ENCODE measurements at places on chromosomes 7 and 10.

- no peak for DNase-seq
Observed at GRCh38 chr7:110760341-110760740, 330.6 kb upstream of the LRRN3 start.

DNA sequence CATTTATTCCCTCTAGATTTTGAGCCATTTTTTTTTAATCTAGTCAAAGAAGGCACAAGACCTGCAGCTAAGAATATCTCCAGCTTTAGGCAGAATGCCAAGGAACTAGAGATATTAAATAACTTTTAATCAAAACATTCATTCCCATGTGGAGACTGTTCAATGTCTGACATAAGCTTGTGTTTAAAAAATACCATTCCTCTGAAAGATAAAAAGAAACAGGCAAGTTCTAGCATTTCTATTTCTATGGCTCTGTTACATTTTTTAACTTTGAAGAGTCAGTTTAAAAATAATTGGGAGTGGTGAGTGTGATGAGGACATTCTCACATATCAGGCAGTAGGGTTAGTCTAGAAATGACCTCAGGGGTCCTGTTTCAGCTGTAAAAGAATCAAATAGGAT, 48.0 kb downstream of the RHOBTB1 start:
- DNase-seq = no peak

GRCh38 chr7:109376576-109376975, 806.9 kb downstream of the DNAJB9 start:
- no peak for DNase-seq

DNA sequence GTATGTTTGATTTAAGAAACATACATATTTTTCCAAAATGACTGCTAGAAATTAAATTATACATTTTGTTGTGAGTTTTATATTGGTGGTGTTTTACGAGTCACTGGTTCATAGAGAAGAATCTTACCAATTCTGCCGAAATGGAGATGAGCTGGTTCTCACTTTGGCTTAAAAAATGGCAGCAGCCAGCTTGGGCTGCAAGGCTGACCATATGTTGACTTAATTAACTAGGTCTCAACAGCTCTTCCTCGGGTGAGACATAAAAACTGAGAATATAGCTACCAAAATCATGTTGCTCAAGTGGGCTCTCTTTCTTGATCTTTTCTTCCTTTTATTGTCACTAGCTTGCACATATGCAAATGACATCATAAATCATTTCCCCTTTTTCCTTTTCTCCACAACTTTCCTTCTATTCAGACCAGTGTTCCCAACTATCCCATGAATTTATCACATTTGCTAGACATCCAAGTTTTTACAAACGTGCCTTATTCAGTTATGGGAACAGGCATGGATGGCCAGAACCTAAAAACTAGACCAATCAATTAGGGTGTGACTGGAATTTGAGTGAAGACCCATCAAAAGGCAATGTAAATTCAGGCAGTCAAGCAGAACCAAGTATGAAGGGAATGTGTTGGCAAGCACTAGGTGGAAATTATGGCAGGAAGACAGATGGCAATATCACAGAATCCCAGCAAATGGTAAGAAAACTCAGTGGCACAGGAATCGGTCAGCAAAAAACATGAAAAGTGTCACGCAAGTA, 6.4 kb upstream of the TSPAN12 start:
- no peak for DNase-seq

- no peak for DNase-seq
Observed at GRCh38 chr7:6268023-6268900, 4.2 kb downstream of the CYTH3 start.

DNA sequence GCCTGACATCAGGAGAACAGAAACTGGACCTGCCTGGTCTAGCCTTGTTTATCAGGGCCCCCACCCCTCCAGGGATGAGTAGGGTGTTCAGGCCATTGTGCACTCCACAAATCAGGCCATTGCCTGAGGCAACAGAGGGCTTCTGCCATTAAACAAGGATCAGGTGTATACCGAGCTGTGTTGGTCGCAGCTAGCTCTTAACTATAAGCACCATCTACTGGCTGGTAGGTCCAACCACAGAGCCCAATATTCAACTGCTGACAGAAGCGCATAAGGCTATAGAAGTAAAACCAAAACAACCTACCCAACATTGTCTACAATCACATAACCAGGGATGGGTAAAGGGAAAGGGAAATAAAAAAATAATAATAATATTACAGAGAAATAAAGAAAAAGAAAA, 451.7 kb upstream of the TEX47 start:
- DNase-seq = no peak

DNA sequence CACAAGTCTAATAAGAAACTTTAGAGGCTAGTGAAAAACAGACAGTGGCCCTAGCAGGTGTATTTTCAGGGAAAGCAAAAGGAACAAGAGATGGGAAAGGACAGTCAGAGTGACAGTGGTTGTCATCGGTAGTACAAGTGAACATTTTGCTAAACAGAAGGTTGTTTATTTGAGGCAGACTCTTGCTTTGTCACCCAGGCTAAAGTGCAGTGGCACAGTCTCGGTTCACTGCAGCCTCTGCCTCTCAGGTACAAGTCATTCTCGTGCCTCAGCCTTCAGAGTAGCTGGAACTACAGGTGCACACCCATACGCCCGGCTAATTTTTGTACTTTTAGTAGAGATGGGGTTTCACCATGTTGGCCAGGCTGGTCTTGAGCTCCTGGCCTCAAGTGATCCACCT, 195.8 kb downstream of the RELN start:
- DNase-seq = no peak

DNA sequence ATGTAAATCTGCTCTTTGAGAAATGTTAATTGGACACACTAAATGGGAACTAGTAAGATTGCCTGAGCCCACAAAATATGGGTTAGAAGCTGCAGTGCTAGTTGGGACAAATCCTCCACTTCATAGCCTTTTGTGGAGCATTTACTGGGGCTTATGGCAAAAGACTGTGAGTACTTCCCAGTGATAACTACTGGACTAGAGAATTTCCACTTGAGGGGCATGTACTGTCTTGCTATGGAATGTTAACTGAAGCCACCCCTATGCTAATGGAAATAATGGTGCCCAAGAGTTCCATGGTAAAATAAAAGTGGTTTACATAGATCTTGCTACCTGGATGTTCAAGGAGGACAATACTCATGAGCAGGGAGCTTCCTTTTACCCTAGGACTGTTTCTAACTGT, 29.3 kb downstream of the AVL9 start:
- no peak for DNase-seq

DNA sequence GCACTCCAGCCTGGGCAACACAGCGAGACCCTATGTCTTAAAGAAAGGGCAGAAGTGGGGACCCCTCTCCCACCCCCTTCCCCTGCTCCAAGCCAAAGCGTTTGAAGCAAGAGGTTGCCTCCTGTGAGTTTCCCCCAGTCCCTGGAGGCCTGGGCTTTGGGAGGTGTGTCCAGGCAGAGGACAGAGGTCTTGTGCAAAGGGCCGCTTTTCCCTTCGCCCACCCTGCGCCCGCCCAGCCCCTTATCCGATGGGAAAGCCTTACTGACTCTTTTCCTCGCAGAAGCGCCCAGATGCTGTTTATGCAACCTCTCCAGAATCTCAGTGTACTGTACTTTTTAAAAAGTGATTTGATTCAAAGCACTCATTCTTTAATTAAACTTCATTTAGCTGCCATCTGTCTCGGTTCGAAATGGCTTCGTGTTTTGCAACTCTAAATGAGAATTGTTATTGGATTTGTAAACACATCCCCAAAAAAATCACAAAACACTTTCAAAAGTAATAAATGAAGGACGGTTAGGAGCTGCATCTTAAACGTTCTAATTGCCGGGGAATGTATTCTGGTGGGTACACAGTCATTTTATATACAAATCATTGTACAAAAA, 50.5 kb upstream of the GTF2I start:
- DNase-seq = no peak

DNA sequence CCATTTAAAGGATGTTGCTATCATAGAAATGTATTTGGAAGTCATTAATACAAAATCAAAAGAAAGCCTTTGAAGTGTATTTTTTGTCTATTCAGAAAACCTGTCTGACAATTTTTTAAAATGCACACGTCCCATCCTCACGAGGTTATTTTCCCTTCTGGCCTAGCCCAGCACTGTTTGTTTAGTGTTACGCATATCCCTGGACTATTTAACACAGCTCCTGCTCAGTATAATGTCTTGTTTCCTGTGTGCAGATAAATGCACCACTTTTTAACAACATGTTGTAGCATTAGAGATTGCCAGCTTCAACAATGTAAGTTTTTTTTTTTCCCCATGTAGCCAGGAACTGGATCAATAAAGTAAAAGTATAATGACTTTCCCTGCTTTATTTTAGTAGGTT, 102.6 kb upstream of the SFMBT2 start:
- DNase-seq = no peak

DNA sequence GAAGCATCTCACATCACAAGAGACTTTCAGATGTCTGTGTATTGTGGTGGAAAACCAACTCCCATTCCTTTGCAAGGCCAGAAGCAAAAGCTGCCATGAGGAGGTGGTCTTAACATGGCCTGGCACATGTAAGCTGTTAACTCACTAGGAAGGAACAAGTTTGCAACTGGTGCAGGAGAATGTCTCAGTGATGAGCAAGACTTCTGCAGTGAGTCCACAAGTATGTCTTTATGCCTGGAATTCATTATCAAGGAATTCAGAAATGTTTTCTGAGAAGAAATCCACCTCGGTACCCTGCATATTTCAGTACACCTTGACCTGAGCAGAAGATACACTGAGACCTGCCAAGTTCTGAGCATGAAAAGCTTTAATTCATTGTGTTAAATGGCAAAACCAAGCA, 1033.1 kb downstream of the NRG3 start:
- no peak for DNase-seq

DNA sequence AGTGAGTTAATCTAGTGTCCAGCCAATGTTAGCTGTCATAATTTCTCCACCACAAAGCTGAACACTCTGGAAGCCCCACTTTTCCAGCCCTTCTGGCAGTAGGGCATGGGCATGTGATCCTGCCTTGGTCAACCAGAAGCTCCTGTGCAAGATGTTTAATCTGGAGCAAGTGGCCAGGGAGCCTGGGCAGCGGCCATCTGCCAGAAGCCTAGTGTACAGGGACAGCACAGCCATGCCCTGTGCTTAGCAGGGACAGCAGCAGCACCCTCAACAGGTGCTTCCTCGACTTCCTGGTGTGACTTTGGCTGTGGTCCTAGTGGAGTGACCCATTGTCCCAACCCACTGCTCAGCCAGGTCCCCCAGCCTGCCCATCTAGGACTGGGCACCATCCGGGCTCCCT, 10.3 kb downstream of the RBP3 start:
- DNase-seq = no peak

- no peak for DNase-seq
Observed at GRCh38 chr10:57018452-57018851, 657.4 kb upstream of the ZWINT start.

DNA sequence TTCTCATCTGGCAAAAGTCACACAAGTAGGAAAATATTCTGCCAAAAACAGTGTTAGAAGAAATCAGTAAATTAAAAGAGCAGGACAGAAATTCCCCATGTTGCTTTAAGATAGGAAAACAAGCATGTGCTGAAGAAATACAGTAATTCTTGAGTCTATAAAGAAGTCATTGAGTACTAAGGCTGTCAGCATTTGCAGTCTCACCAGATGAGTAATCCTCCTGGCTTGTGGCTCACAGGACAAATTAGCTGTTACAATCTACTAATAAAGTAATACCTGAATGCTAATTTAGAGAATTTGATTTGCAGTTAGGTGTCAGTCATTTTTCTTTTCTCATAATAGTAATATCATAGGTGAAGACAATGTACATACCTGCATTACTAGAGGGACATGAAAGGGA, 1158.9 kb upstream of the CELF2 start:
- no peak for DNase-seq

- DNase-seq = no peak
Observed at GRCh38 chr7:19390795-19391194, 245.6 kb upstream of the FERD3L start.

GRCh38 chr10:92242910-92243671, 47.8 kb downstream of the CPEB3 start:
- DNase-seq = peak; percentile 73

GRCh38 chr10:70950801-70951200, 62.4 kb upstream of the PCBD1 start:
- DNase-seq = no peak
